NCI-H1417 (cell line): ENCODE measurements at places on chromosomes 6 and 20.
A peak's percentile ranks its signal among the peaks of the same experiment; 100 is the strongest.

DNA sequence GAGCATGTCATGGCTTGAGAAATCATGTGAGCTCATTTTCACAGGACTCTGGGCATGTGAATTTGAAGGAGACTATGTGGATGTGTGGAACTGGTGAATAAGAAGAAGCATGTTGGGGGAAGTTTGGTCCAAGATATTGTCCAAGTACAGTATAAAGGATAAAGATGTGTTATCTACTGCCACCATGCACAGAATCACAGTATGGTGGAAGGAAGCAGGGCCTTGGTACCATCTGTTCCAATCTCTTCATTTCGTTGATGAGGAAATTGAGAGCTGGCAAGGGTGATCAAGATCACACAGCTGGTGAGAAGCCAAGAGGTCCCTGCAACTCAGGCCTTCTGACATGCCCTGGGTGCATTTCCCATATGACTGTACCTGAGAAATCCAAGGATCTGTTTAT lies 31.5 kb upstream of the RIPOR2 start:
- no peak for DNase-seq

DNA sequence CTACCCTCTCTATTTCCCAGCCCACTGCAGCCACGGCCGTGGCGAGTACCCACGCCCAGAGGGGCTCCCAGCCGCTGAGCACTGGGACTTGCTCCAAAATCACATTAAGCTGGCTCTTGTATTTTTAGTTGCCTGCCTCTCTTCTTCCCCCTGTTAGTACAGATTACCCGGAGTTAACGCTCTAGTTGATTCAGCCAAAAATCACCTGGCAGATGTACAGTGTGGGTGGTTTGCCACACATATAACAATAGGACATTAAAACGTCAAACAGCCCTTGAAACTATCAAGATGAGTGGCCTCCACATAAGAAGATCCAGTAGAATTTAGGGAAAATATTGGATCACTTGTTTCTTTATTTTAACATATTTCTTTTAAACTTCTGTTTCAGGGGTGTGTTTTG lies 268.8 kb upstream of the PRDM1 start:
- peak; percentile 21 for DNase-seq

DNA sequence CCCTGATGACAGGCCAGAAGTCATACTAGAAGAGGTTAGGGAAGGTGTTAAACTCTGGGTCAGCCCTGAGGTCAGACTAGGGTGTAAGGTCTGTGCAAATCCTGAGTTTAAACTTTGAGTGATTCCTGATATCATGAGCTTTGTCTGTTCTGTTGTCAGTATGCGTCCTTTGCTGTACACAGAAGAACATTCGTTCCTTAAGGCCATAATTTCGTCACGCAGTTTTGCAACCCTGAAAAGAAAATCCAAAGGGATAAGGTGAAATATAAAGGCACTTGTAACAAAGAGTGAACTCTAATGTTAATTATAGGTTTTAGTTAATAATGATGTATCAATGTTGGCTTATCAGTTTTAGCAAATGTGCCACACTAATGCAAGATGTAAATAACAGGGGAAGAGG lies 2.3 kb downstream of the DST start:
- DNase-seq, result no peak

DNA sequence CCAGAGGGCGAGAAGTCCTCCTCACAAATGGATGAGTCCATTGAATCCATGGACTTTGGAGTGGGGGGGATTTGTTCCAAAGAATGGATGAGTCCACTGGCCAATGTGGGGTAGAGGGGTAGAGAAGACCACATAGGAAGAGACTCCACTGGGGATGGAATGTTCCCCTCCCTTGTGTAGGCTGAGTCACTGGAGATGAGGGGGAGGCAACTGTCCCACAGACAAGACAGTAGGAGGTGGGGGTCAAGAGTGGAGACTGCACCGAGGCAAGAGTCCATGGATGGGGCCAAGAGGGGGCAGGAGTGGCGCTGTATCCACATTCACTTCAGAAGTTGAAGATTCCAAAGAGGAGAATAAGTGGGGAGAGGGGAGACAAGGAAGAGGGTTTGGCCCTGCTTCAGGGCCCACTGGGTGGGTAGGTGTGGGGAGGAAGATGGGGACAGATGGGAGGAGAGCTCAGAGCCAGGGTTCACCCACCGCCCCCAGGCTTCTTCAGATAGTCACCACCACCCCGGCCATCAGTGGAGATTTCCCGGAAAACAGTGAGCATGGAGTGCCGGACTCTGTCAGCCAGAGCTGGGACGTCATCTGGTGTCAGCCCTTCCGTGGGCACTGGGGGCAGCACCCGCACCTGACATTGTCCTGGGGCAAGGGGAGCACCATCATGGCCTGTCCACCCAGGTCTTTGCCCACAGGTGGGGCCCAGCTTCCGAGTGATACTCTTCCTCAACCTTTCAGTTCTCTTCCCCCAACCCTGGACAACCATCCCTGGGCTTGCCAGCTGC lies 4.6 kb downstream of the EGFL8 start:
- no peak for DNase-seq

DNA sequence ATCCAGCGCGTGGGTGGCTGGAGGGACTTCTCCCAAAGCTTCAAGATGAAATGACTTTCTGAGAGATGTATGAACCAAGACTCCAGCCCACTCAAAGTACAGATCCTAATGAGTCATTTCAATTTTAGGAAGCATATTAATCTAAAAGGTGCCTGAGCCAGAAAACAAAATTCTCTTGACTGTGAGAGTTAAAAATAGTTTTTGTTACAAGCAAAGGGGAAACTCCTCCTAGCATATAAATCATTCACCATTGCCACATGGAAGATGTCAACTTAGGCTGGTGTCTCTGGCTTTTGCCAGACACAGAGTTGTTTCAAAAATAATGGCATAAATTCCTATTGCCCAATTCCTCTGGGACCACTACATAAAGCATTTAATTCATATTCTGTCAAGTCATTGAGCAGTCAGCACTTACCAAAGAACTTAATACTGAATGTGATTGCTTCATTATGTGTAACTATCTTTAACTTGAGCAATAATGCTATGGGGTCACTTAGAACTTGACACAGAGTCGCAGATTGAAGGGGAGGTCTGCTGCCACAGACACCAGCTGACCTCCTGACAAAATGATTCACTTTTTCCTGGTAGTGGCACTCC lies 280.6 kb downstream of the SLC35F1 start:
- no peak for DNase-seq

DNA sequence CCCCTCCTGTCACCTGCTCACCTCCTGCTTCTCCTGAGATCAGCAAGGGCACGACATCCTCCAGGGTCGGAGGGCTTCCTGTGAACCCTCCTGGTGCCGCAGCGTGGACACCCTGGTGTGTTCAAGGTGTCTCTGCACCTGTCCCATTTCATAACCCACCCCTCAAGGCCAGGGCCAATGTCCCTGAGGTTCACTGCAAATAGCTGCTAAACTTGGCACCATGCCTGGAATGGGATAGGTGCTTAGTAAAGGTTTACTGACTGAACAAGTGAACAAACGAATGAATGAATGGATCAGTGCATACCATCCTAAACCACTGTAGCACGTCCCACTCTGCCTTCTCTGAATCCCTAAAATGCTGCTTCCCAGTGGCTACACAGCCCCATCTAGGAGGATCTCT lies 35.0 kb downstream of the SIRPA start:
- DNase-seq, result no peak

GRCh38 chr20:23122321-23122720 lies 36.2 kb upstream of the CD93 start:
- DNase-seq, result no peak

DNA sequence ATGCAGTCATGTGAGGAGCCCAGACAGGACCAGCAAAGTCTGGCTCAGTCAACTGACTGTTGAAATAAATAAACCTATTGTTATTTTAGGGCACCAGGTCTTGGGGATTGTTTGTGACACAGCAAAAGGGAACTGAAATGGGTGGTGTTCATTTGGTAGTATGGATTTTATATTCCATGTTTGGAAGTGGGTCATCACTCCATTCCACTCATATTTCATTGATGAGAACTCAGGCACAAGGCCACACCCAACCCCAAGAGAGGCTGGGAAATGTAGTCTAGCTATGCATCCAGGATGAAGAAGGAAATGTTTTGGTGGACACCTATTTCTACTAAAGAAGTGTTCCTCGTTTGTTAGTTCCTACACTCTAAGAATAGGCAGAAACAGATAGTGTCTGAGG lies 64.9 kb upstream of the BTBD3 start:
- DNase-seq, result no peak

- DNase-seq, result no peak
Measured at GRCh38 chr6:17035257-17036064, 66.4 kb upstream of the STMND1 start.

DNA sequence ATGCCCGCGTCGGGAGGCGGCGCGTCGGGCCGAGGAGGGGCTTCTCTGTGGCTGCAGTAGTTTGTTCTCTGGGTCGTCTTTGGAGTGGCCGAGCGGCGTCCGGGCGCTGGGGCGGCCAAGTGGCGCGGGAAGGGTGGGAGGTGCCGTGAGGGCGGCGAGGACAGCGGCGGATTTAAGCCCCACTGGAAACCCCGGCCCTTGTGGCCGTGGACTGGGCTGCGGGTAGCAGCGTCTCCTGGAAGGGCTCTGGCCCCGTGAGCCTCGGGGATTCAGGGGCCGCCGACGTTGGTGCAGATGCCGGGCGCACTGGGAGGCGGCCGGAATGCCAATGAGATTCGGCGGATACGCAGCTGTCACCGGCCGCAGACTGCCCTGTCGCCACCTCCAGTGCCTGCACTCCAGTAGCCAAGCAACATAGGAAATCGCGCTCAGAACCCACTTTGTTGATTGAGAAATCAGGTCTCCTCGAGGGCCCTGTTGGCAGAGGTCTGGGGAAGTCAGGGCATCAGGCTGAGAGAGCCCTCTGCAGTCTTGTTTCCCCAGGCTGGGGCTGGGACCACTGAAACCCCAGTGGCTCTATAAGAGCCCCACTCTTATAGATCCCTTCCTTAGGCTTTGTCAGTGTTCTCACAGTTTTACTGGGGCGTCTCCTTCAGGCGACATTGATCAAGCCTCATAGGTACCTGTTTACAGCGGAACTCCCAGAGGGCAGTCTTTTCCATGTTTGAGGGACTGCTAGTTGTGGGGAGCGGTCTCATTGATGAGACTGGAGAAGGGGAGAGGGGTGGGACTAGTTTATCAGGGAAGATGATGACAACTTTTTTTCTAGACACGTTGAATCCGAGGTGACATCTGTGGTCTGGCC lies 642 bp downstream of the GZF1 start:
- DNase-seq, result peak; percentile 75

DNA sequence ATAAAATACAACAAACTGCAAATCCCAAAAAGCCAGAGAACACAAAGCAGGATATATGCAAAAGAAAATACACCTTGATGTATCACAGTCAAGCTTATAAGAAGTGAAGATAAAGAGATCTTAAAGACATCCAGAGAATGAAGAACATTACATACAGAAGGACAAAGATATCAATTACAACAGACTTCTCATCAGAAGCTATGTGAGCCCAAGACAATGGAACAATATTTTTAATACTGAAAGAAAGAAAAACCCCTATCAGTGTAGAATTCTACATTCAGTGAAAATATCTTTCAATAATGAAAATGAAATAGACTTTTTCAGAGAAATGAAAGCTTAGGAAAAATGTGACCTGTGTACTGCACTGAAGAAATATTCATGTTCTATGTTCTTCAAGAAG lies 104.5 kb upstream of the PHACTR3 start:
- DNase-seq, result no peak

DNA sequence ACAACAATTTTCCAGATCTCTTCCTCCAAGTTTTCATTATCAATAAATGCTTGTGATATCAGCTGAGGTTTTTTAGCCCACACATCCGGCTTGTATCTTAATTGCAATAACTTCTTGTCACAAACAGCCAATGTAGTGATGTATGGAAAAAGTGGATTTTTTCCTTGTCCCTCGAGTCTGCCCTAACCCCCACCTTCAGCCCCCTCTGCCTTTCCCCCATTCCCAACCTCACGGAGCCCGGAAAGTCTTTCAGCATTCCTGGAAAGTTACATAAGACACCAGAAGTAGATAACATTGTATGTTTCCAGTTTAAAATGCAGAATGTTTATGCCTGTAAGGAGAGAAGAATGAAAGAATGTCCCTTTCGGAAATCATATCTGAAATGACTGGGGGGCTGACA lies 179.2 kb upstream of the PHACTR1 start:
- DNase-seq, result no peak
